Skeletal muscle cell (primary cell): ENCODE measurements at places on chromosomes 7 and 10.
A peak's percentile ranks its signal among the peaks of the same experiment; 100 is the strongest.

DNA sequence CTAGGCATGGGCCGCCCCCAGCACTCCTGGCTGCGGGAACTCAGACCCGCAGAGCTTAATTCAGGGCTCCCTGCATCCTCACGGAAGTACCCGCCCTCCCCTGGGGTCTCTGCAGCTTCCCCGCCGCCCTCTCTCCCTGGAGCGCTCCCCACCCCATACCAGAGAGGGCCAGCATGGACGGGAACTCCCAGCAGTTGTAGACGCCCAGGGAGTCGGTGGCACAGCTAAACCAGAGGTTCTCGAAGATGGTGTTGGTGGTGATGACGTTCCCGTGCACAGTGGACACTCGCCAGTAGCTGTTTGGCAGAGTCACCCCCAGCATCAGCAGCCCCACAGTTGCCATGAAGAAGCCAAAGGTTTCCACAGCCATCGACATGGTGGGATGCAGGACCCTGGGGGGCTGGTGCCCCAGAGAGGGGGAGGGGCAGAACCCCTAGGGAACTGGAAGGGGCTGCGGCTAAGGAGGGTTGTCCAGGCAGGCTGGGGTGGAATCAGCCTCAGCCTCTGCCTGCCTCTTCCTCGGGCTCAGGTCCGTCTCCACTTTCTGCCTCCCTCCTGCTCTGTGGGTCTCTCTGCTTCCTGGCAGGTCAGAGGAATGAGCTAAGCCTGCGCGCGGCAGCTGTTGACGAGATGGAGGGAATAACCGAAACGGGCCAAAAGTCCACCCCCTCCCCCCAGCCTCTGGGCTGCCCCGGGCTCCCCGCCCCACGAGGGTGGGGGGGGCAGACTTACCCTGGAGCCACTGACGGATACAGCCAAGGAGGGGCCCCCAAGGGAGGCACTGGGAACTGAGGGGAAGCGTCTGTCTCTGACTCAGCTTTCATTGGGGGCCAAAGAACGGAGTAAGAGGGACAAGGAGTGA lies at the start of gene CLDN15:
Gene CLDN15 (minus strand): TSS at position 597 of the 862 bp plus-strand sequence. CDS start 221 bp downstream, at position 376.
- DNase-seq = peak; percentile 63

DNA sequence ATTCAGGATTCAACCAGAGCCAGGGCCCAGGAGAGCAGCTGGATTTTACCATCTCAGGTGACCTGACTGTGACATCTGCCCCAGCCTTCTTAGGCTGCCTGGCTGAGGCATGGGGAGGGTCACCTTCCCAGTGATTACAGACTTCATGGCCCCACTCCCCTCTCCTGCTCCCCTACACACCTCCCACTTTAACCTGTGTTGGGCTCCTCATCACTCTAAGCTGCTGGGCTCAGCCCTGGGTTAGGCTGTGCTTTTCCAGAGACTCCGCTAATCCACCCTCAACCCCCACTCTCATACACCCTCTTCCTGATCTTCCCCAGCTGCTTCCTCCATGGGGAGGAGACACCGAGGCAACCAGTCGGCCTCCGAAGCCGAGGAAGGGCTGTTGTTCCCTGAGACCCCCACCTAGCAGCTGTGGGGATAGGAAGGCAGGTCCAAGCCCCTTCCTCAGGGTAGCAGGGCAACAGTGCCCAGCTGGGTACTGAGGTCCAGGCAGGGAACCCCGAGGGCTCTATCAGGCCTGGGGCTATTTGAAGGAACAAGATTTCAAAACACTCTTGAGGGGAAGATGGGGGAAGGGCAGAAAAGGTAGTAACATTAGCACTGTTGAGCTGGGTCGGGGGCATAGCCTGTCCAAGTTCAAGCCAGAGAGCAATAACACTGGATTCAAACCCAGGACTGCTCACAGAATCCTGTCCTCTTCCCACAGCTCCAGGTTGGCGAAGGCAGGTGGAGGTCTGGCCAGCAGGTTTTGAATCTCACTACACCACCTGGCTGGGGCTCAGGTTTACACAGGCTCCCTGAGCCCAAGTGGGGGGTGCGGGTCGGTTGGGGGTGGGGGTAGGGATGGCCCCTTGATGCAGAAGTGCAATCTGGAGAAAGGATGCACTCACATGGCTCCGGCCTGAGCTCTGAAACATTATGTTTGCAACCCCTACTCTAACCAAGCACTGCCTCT lies 1.8 kb downstream of the IMPDH1 start:
- DNase-seq = no peak

- peak; percentile 69 for DNase-seq
Measured at GRCh38 chr7:131109759-131110296, 217.8 kb upstream of the MKLN1 start.

GRCh38 chr7:46478046-46478445 lies 557.0 kb upstream of the IGFBP3 start:
- DNase-seq = no peak

DNA sequence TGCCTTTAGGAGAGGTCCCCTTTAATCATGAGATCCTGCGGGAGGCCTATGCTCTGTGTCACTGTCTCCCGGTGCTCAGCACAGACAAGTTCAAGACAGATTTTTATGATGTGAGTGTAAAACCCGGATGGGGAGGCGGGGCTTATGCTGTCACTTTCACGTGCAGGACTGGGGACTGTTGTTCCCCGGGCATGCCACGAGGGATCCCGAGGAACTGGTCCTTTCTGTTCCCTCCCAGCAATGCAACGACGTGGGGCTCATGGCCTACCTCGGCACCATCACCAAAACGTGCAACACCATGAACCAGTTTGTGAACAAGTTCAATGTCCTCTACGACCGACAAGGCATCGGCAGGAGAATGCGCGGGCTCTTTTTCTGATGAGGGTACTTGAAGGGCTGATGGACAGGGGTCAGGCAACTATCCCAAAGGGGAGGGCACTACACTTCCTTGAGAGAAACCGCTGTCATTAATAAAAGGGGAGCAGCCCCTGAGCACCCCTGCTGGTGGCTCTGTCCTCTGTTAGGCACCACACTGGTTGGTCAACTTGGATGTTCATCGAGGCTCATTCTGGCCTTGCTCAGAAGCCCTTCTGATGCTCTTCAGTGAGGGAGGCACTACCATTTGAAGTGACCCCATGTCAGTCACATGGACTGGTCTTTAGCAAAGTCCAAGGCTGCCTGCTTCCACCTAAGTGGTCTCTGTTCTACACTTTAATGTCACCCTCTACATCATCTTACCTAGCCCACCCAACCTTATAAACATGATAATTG lies 2.8 kb downstream of the COPS6 start:
- no peak for DNase-seq

DNA sequence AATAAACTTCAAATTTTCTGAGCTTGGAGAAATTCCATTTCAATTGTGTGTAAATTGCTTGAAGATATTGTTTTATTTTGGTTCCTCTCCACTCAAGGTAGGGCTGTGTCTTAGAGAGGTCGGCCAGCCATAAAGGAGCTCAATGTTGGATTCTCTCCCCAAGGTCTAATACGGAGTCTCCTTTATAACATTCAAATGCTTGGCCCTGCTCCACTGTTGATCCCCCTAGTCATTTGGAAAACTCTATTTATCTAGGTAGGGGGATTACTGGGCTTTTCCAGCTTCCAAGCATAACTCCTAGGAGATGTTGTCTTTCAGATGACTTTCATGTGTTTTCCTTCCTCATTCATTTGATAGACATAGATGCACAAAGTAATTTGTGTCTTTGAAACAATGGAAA lies 170.9 kb downstream of the LRMDA start:
- no peak for DNase-seq

GRCh38 chr10:11699550-11700097 lies 42.6 kb upstream of the ECHDC3 start:
- no peak for DNase-seq

GRCh38 chr10:86878983-86879713 lies 78.3 kb downstream of the MMRN2 start:
- DNase-seq = no peak

DNA sequence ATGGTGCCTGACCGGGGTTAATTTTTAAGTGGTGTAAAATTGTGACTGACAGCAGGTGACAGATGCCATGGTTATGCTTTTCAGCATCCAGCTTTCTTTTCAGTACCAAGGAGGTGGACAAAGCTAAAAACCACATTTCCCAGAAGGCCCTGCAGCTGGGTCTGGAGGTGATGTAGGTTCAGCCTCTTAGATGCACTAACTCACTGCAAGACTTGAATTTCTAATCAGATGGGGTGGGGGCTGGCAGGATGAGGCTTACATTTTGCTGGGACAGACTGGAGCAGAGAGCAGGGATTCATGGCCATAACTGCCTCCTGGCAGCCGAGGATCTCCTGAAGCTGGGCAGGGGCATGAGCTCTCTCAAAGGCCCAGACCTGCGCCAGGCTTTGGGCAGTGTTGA lies 52.4 kb downstream of the PDIA4 start:
- DNase-seq = no peak

DNA sequence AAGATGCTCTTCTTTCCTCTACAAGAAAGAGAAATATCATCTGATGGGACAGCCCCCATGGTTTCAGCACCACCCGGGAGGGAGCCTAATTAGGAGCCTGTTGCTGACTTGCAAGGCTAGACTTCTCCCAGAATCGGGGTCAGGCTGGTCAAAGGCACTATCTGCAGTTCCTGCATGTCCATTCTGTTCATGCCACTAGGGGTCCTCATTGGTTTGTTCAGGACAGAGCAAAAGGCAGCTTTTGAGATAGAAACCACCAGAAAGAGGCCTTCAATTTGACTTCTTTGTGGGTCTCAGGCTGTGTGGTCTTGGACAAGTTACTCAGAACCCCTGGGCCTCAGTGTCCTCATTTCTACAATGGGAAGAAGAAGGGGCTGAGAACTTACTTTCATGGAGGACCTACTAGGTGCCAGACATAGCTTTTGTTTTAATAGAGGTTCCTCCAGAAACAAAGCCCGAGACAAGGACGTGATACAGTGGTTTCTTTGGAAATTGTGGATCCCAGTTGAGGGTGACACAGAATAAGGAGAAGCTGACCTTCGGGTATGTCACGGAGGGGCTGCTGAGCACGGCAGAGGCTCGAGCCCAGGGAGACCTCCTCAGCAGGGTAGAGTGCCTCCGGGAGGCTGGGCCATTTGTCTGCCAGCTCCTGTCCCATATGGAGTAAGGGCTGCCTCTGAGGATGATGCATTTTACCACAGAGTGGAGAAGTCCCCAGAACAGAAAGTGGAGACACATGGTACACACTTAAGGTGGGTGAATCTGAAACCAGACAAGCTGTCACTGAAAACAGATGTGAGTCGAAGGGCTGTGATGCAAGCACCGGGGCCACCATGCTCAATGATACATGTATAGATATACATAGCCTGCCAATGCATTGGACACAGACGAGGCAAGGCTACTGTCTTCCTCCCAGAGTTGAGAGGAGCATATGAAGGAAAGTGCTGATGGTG lies 33.1 kb upstream of the NEUROD6 start:
- peak; percentile 1 for DNase-seq

GRCh38 chr10:20879136-20879535 lies 18.0 kb downstream of the NEBL start:
- no peak for DNase-seq

DNA sequence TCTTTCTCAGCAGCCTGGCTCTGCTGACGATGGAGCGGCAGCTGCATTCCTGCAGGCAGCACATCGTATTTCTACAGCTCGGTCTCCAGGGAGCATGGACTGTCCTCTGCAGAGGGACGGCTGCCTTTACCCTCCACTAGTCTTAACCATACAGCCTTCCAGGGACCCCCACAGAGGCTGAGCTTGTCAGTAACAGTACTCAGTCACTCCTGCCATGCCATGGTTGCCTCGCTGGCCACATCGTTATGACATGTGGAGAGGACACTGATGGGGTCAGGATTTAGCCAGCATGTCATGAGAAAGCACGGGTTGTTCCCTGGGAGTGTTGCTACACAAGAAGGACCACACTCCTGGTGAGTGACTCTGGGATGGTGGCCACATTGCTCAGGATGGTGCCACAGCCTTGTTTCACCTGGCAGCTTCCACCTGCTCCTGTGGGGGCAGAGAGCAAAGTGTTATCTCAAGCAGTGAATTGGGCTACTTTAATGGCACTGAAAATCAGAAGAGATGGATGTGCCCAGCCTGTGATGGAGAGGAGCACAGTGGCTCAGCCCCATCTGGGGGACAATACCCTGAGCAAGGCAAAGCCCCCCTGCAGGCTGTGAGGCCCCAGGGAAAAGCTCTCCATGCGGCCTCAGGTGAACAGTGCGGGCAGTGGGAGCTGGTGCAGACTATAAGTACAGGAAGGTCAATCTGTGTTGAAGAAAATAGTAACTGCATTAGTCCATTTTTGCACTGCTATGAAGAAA lies 443.9 kb downstream of the TCERG1L start:
- no peak for DNase-seq

- no peak for DNase-seq
Measured at GRCh38 chr7:22372863-22373262, 15.9 kb upstream of the RAPGEF5 start.

DNA sequence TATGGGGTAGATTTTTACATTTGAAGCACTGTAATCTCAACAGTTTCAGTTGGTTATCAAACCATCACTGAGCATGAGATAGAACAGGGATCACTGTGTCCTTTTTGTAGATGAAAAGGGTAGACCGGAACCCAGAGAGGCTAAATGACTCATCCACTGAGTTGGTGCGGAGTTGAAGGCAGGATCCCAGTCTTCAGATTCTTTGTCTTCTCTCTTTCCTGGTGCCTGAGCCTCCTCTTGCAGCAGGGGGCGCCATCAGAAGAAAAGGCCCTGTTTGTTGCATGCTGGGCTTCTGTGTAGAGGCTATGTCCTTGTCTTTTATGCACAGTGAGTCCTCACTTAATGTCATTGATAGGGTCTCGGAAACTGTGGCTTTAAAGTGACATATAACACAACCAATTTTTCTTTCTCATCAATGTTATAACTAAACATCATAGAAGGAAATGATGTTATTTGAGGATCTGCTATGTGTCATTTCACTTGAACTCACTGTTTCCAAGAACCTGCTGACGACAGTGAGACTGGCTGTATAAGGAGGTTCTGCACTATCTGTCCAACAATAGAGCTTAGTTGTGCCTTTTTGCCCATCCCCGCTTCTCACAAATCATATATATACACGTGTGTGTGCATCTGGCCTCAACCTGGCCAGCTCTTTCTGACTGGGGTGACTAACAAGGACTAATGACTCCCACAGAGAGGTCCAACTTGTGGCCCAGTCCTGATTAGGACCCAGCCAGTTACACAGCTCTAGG lies 14.3 kb downstream of the ZNF282 start:
- DNase-seq = peak; percentile 8

- DNase-seq = no peak
Measured at GRCh38 chr7:4240042-4240441, 442.1 kb upstream of the FOXK1 start.

- peak; percentile 16 for DNase-seq
Measured at GRCh38 chr7:150927956-150928344, 50.2 kb downstream of the KCNH2 start.

DNA sequence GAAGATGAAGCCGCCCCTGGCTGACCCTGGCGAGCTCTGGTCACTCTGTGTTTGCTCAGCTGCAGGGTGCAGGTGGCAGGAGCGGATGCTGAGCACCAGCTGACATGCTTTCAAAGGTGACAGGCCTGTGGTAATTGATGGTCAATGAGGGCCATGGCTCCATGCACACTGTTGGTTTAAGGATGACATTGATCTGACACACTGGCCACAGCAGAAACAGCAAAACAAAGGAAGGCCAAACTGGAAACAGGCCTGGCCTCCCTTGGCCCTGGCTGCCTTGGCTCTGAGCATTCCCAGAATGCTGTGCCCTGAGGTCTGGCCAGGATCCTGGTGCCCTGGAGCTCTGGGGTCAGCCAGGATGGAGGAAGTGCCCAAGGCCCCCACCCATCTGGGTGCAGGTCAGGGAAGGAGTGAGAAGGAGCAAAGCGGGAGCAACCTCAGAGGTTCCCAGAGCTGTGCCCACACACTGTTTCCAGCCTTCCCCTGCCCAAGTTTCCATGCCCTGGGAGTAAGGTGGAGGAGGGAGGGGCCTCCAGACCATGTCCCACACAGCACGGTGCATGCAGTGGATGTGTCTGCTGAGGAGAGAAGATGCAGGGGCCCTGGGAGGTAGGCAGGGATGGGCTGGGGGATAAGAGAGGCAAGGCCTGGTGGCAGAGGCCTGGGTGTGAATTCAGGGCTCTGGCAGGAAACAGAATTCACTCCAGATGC lies 302.2 kb downstream of the RPS24 start:
- DNase-seq = peak; percentile 20
